MV-4-11 (cell line): ENCODE measurements at places on chromosomes 6 and 20.

DNA sequence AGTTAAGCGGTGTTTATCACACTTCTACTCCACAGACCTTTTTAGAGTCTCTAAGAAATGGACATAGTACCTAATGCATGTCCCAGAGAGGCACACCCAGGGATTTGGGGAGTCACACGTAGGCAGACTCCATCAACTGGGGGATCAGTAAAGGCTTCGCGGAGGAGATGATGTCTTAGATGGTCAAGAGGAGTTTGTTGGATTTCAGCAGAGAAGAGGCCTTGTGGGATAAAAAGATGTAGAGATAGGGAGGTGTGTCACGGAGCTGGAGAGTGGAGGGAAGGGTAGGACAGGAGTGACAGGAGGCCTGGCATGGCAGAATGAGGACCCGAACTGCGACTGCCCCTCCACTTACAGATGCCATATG, 9.1 kb downstream of the DYNLRB1 start:
- no peak for DNase-seq

- DNase-seq: no peak
Measured at GRCh38 chr6:89978749-89979145, 84.5 kb downstream of the GJA10 start.

- DNase-seq: no peak
Measured at GRCh38 chr20:25048519-25048952, 9.4 kb downstream of the ACSS1 start.

GRCh38 chr6:132612449-132613108, 11.5 kb downstream of the TAAR2 start:
- DNase-seq: no peak

DNA sequence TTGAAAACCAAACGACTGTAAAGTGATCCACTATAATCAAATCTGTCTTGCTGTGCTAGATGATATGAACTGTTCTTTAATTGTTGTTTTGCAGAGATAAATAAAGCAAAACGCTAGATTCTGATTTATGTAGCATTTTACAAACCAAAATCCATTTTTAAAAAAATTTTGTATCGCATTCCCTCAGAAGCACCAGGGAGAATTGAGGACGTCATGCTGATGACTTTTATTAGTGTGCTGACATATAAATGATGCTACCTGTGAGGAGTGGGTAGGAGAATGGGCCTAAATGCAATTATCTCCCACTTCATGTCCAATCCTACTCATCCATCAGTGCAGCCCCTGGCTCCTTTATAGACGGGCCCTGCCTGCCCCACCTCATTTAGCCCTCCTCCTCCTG, 282.4 kb downstream of the PACRG start:
- DNase-seq: no peak

- DNase-seq: no peak
Measured at GRCh38 chr6:5996714-5997419, 9.9 kb downstream of the NRN1 start.

DNA sequence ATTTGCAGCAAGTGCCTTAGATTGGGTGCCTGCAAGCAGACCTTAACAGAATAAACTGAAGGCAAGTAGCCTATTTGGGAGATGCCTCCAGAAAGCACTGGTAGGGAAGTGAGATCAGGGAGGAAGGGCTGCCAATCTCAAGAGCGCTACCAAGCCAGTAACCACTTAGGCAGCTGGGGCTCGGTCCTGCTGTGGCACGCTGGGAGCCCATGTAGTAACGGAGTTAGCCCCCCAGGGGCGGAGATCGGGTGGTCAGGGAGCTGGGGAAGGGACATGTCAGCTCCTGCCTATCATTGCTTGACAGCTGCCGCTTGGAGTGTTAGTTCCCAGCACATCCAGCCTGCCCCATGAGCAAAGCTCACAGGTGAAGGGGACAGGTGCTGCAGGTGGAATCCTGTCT, 127.0 kb downstream of the CEBPB start:
- DNase-seq: peak; percentile 64

DNA sequence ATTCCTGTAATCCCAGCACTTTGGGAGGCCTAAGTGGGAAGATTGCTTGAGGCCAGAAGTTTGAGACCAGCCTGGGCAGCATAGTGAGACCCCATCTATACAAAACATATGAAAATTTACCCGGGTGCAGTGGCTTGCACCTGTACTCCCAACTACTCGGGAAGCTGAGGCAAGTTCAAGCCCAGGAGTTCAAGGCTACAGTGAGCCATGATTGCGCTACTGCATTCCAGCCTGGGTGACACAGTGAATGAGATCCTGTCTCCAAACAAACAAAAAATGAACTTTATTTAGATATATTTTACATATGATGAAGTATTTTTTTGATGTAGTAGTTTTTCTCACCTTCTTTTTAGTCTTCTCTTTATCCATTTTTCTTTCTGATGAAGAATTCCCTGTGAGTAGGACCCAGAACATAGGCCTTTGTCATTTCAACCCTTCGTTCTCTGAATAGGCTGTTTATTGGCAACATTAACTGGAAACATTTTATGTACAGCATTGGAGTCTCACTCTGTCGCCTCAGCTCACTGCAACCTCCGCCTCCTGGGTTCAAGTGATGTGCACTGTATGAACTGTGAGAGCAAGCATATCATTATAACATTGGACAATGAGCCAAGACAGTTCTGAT, 10.9 kb downstream of the KIF3B start:
- DNase-seq: no peak

DNA sequence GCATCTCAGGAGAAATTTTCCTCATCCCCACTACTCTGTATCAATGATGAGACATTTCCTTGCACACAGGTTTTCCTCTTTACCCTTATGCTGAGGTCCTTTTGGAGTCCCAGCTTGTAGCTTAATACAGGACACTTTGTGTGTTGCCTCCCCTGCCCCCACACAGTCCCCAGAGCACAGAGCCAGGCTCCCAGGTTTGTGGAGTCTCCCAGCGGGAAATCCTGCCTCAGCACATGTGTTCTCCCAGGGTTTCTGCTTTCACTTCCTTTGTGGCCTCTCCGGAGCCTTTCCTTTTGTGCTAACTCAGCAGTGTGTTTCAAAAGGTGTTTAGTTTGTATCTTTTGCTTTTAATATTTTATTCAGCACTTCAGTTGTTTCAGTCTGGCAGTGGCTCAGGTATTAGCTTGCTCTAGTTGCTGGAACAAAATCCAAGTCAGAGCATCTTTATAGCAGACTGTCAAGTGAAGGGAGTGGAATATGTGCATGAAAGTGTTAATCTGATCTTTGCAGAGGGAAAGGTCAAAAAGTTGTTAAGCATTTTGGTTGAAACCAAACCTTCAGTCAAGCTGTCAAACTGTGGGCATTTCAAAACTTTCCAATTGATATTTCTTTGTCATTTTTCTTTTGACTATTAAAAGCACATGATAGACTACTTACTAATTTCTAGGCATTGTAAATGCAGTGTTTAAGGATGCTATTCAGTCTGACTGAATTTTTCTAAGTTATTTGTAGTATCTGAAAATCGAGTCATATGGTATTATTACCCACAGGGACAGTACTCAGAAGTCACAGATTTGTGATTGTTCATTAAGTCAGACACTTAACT, 8.6 kb downstream of the SNX9 start:
- peak; percentile 2 for DNase-seq

DNA sequence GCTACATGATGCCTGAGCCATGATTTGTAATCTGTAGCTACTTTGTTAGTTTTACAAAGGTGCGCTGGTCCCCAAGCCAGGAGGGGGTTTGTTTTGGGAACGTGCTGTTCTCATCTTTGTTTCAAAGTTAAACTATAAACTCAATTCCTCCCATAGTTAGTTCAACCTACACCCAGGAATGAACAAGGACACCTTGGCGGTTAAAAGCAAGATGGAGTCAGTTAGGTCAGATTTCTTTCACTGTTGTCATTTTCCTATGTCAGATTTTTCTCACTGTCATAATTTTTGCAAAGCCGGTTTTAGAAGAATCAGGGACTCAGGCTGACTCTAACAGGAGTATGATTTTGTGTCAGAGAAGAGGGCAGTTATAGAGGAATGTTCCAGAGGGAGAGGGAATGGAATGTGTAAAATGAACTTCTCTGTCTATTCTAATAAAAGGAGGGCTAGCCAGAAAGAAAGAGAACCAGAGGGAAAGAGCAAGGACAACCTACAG, 2.3 kb upstream of the GMPR start:
- DNase-seq: no peak

GRCh38 chr6:112234601-112235000, 19.8 kb downstream of the LAMA4 start:
- DNase-seq: no peak

DNA sequence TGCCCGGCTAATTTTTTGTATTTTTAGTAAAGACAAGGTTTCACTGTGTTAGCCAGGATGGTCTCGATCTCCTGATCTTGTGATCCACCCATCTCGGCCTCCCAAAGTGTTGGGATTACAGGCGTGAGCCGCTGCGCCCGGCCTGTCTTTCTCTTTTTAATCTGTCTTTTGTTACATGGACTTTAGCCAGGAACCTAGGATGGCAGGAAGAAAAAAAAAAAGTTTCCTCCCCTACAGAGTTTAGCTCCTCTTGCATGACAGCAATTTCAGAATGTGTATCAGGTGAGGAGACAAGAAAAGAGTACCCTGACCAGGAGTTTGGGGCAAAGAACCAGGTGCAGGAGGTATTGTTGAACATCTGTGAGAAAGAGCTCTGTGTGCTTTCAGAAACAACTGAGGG, 21.4 kb upstream of the TXLNB start:
- DNase-seq: no peak

- DNase-seq: no peak
Measured at GRCh38 chr6:167303675-167304625, 12.8 kb downstream of the UNC93A start.

GRCh38 chr6:84871925-84872324, 107.5 kb upstream of the TBX18 start:
- no peak for DNase-seq

GRCh38 chr20:43383026-43383795, 74.5 kb upstream of the SRSF6 start:
- no peak for DNase-seq
